ENCODE measurements at places on chromosomes 13 and 19.
A peak's percentile ranks its signal among the peaks of the same experiment; 100 is the strongest.

DNA sequence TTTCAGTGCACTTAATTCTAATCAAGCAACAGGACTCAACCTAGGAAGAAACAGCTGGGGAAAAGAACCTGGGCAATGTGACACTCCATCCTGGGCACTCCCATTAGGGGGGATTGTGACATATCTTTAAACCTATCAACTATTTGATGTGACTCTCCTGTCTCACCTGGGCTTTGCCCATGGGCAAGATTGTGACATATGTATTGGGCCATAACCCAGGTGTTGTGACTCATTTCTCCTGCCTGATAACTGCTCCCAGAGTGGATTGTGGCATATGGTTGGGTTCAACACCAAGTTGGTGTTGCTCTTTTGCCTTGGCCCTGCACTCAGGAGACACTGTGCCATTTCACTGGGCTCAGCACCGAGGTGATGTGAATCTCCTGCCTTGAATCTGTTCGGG is 82.6 kb downstream of the ZNF723 start:
- DNase-seq, result no peak

DNA sequence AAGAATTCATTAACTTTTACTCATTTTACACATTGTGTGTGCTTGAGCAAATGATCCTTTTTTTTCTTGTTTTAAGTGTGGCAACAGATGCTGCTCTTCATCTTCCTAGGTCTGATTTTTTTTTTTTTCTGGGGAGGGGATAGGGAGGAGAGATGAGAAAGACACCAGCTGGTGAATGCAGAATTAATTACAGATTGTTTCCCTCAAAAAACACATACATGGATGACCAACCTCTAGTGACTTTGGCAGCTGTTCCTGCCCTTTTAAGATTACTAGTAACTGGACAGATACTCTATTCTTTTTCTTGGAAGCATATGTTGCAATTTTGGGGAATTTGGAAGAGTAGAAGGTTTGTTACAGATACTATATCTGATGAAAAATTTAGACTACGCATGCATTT is 103.6 kb upstream of the MYO16 start:
- no peak for DNase-seq

GRCh38 chr19:15259907-15260306 is 27.7 kb upstream of the EPHX3 start:
- DNase-seq, result no peak

DNA sequence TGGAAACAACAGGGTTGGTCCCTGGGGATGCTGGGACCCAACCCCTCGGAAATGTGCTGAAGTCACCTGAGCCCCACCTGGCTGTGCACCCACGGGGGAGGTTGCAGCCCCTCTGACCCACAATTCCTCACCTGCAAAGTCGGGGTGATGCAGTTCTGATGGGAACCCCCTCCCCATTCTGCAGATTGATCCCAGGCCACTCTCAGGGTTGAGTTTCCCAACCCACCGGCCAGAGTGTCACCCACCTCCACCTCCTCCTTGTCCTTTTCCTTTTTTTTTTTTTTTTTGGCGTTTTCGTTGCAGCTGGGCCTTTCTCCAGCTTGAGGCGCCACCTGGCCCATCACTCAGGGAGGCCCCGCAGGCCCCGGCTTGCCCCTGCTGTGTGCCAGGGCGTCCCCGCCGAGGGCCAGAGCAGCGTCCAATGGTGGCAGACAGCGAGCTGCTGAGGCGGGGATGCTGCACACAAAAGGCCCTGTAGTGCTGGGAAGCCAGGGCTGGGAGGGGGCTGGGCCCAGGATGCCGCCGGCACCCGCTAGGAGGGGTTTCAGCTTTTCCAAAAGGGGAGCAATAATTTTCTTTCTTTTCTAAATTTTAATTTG is 4.6 kb downstream of the PIK3R2 start:
- no peak for DNase-seq

DNA sequence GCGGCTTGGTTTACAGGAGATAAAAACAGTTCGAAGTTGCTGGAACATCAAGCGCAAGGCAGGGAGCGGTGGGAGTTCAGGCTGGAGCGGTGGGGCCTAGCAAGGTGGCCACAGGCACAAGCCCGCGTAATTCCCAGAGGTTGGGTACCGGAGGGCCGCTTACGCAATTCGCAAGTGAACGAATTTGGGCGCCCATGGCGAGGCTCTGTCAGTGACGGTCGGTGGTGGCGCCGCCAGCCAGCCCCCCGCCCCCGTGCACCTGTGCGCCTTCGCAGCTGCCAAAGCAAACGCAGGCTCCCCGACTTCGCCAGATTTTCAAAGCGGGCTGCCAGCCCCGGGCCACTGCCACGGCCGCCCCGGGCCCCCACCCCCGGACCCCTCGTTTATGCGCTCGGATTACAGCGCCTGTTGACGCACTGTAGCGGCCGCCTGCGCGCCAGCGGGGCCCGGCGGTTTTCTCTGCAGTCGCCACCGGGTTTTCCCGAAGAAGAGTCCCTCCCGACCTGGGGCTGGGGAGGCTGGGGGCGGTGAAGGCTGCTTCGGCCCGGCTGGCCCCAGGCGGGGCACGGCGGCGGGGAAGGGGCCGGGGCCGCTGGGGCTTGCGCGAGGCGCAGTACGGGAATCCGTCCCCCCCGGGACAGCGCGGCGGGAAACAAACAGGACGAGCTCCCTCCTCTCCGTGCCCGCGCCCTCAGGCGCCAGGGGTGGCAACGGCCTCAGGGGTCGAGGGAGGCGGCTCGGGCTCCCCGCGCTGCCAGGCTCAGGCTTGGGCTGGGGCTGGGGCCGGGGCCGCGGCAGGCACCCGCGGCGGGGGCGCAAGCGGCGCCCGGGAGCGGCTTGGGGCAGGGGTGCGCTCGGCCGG is 709 bp downstream of the N4BP2L1 start:
- peak; percentile 75 for DNase-seq

DNA sequence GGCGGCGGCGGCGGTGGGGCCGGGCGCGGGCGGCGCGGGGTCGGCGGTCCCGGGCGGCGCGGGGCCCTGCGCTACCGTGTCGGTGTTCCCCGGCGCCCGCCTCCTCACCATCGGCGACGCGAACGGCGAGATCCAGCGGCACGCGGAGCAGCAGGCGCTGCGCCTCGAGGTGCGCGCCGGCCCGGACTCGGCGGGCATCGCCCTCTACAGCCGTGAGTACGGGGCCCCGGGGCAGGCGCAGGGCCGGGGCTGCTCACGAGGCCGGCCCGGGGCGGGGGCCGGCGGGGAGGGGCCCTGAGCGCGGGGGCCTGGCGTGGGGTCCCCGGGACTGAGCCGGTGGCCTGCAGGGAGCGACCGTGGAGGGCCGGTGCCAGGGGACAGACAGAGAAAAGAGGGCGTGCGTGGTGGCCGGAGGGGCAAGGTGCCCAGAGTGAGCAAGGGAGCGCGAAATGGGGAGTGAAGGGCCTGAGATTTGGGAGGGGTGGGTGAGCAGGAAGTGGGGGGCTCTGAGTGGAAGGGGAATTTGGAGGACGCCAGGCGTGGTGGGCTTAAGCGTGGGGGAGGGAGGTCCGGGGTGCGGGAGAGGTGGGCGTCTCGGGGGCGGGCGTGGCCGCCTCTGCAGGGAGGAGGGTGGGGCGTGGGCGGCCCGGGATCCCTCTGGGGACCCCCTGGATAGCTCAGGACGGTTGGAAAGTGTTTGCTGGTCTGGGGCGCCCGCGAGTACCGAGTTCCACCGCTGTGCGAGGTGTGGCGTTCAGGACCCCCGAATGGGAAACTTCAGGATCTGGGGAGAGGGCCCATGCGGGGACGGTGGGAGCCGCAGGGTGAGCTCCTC is 575 bp downstream of the CARM1 start:
- no peak for DNase-seq

- DNase-seq, result peak; percentile 100
Observed at GRCh38 chr19:38849860-38850435, at the start of gene HNRNPL. TSS of gene HNRNPL (minus strand) at chr19:38849986. CDS start at chr19:38849966, 20 bp downstream.

GRCh38 chr13:96223231-96223630 is 133.3 kb downstream of the HS6ST3 start:
- no peak for DNase-seq

DNA sequence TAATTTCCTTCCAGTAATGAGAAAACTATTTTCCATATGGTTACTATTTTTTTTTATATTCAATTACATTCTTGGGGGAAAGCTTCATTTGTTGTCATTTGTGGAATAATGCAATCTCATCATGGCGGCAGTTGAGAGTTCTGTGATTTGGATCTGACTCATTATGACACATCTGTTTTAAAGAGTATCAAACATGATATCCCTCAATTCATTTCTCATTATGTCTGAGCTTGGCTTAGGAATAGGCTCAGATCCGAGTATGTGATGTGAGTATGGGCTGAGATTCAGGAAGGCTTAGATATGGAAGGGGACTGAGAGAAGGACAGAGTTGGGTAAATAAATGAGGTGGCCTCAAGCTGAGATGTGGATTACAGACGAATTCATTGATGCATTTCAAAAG is 64.4 kb downstream of the POSTN start:
- DNase-seq, result no peak

- no peak for DNase-seq
Observed at GRCh38 chr19:56491399-56491798, 14.3 kb upstream of the ZNF667 start.

- no peak for DNase-seq
Observed at GRCh38 chr13:24071423-24072075, 89.0 kb upstream of the SPATA13 start.

- DNase-seq, result no peak
Observed at GRCh38 chr13:110841846-110842245, 73.0 kb downstream of the ANKRD10 start.

GRCh38 chr19:11197291-11198174 is at the start of gene KANK2:
TSS of gene KANK2 (minus strand) at chr19:11197545. CDS start at chr19:11194511, 3,034 bp downstream.
- peak; percentile 90 for DNase-seq

GRCh38 chr13:97945342-97945741 is 8.1 kb upstream of the IPO5 start:
- DNase-seq, result no peak

GRCh38 chr13:87855553-87855952 is 184.4 kb downstream of the SLITRK5 start:
- no peak for DNase-seq

Data from coronary artery (tissue), 2 donors.